ENCODE measurements at places on chromosomes 4 and X. TPM values are rescaled to one million over a fixed set of nuclear protein-coding genes. Genes with fewer than 3 reads are reported as not detected.

GLOD5 gene
- total RNA-seq, result not detected

TBX22 gene
- not detected for total RNA-seq

FGF2 gene
- total RNA-seq, result 40.9 TPM

C4orf51 gene
- not detected for total RNA-seq

SH3RF1 gene
- total RNA-seq, result 31.9 TPM

PLP1 gene
- under 0.01 TPM for total RNA-seq

BANK1 gene
- 1.00 TPM for total RNA-seq

NAA11 gene
- total RNA-seq, result not detected

MAGEB17 gene
- not detected for total RNA-seq

HPGDS gene
- total RNA-seq, result not detected

SPANXA1 gene
- not detected for total RNA-seq

FMR1 gene
- total RNA-seq, result 33.6 TPM

ADH6 gene
- not detected for total RNA-seq

TMEM31 gene
- total RNA-seq, result not detected

DCLK2 gene
- 14.1 TPM for total RNA-seq

STARD8 gene
- total RNA-seq, result 8.7 TPM

ZNF595 gene
- total RNA-seq, result 14.0 TPM

SPIN3 gene
- total RNA-seq, result 13.0 TPM

NKX6-1 gene
- total RNA-seq, result 0.11 TPM

PF4V1 gene
- 0.33 TPM for total RNA-seq

GAGE2A gene
- not detected for total RNA-seq

GAB3 gene
- total RNA-seq, result 1.4 TPM

PAGE1 gene
- total RNA-seq, result not detected

CEP135 gene
- 15.2 TPM for total RNA-seq

PWWP3B gene
- total RNA-seq, result 35.0 TPM

RTL9 gene
- total RNA-seq, result 0.11 TPM

C4orf50 gene
- not detected for total RNA-seq

BEX5 gene
- 0.33 TPM for total RNA-seq

NWD2 gene
- total RNA-seq, result not detected

USP53 gene
- 99.2 TPM for total RNA-seq

ARHGAP4 gene
- total RNA-seq, result 2.7 TPM

SH2D1A gene
- not detected for total RNA-seq

FAM53A gene
- total RNA-seq, result 3.1 TPM

POF1B gene
- not detected for total RNA-seq

ANOS1 gene
- total RNA-seq, result 7.9 TPM

ASB12 gene
- total RNA-seq, result not detected

GPR50 gene
- total RNA-seq, result not detected

RBM47 gene
- 4.4 TPM for total RNA-seq

DDX53 gene
- not detected for total RNA-seq

PDE6B gene
- 0.22 TPM for total RNA-seq

TRO gene
- 6.8 TPM for total RNA-seq

NAP1L2 gene
- total RNA-seq, result 3.9 TPM

TBC1D8B gene
- 19.1 TPM for total RNA-seq

FAAH2 gene
- not detected for total RNA-seq

XAGE1A gene
- total RNA-seq, result not detected

SSX4 gene
- total RNA-seq, result not detected

SNCA gene
- 21.2 TPM for total RNA-seq

NR0B1 gene
- total RNA-seq, result 1.9 TPM

RNF4 gene
- total RNA-seq, result 59.2 TPM

ABCG2 gene
- 2.3 TPM for total RNA-seq

PAK3 gene
- total RNA-seq, result 2.9 TPM

Measured in uterine smooth muscle cell (primary cell).